B cell (primary cell): ENCODE measurements at places on chromosomes 6 and 20. TPM values are rescaled to one million over a fixed set of nuclear protein-coding genes. Genes with fewer than 3 reads are reported as not detected.

GRCh38 chr20:24998631-24999445 lies 6.3 kb upstream of the APMAP start:
- H3K27ac ChIP-seq: no peak overlapping the region
- peaks cover 7% of the 10 kb centered on the region for H3K36me3 ChIP-seq
- no peak overlapping the region for H3K4me3 ChIP-seq

The TAAR6 gene
- not detected in 2 replicates for polyA plus RNA-seq

DNA sequence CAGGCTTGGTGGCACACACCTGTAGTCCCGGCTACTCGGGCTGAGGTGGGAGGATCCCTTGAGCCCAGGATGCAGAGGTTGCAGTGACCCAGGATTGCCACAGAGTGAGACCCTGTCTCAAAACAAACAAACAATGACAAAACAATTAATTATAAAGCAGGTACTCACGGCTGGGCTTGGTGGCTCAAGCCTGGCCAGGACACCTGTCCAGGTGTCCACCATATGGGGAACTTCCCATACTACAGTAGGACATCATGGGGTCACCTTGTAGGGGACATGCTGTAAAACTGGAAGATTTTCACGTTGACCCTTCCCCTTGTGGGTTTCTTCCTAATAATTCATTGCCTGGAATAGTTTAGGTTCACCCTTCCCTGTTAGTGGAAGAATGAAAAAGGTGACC lies 30.7 kb upstream of the RPL7L1 start:
- no peak overlapping the region for H3K4me3 ChIP-seq
- H3K27me3 ChIP-seq: no peaks in the 10 kb centered on the region

DNA sequence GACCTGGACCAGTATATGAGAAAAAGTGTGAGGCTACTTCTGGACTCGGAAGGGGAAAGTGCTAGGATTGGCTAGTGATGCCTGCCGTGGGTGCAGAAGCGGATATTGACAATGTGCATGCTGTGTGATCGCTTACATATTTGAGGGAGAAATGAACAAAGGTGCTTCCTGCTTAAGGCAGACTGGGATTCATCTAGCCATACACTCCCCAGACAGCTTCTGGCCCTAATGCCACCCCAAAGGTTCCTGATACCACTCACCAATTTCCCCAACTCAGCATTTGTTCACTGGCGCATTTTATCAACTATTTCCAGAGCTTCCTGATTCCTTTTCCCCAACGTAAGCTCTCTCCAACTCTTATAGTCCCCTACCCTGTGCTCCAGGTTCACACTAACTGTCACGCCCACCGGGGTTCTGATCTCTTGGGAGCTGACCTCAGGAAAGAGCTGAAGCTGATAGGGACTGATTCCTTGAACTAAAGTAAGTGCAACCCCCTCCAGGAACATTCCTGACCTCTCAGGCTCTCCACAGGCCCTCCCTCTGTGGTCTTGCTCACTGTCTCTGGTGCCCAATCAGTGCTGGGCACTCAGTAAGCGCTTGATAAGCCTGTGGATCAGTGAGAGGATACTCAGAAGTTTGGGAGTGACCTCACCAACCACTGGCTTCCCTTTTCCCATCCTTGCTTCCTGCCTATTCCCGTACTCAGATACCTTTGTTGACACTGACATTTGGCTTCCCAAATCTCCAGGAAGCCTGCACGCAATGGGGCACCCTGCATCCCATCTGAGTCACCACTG lies 73.3 kb downstream of the MRPL14 start:
- DNase-seq: no peak
- H3K4me1 ChIP-seq: no peaks in the 10 kb centered on the region
- H3K4me3 ChIP-seq: no peak overlapping the region
- H3K36me3 ChIP-seq: no peaks in the 10 kb centered on the region
- no peak overlapping the region for H3K27ac ChIP-seq

DNA sequence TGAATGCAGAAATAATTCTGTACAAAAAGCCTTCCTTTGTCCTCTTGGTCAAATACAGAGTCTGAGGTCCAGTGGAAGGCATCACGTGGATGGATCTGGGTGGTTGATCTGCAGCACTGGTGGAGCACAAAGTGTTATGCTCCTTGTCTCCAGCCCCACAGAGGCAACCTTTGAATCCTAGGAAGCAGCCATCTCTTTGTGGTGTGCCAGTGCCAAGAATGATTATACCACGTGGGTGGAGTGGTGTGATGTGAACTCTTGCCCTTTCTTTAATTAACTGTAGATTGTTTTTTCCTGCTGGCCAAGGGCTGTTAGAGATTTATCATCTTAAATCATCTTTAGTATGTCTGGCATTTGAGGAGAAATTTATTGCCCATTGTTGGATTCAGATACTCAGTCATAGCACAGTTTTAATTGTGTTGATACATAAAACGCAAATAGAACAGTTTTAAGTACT lies 31.1 kb downstream of the NCOA7 start:
- H3K4me3 ChIP-seq: no peak overlapping the region
- DNase-seq: no peak
- no peaks in the 10 kb centered on the region for H3K36me3 ChIP-seq
- no peak overlapping the region for H3K27ac ChIP-seq
- H3K27me3 ChIP-seq: no peaks in the 10 kb centered on the region

DNA sequence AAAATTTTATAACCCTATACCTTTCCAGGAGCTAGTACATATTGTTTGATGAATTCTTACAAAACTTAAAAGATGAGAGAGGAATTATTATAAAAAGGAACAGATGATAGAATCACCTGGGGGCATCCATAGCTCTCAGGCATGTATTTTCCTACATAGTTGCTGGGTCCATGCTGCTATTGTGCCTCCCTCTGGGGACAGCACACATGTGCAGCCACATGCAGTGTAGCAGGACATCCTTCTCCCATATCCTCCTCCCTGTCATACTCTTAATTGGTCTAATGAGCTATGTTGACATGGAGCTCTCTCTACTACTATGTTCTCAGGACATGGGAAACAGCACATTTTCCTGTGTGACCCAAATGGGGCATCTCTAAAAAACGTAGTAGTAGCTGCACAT lies 898.2 kb upstream of the MAP3K7 start:
- DNase-seq: no peak
- no peak overlapping the region for H3K4me3 ChIP-seq
- H3K27ac ChIP-seq: no peak overlapping the region
- H3K4me1 ChIP-seq: no peaks in the 10 kb centered on the region

- no peaks in the 10 kb centered on the region for H3K4me1 ChIP-seq
- no peak overlapping the region for H3K27ac ChIP-seq
- no peaks in the 10 kb centered on the region for H3K36me3 ChIP-seq
- no peaks in the 10 kb centered on the region for H3K27me3 ChIP-seq
These were observed 205.5 kb upstream of the QKI start for GRCh38 chr6:163209005-163209404.

The NEU1 gene
- polyA plus RNA-seq: 35.1 and 47.2 TPM in 2 replicates

- no peak for DNase-seq
- no peaks in the 10 kb centered on the region for H3K36me3 ChIP-seq
- no peak overlapping the region for H3K27ac ChIP-seq
- no peaks in the 10 kb centered on the region for H3K4me1 ChIP-seq
These were observed 110.3 kb upstream of the EYA4 start for GRCh38 chr6:133130863-133131262.

DNA sequence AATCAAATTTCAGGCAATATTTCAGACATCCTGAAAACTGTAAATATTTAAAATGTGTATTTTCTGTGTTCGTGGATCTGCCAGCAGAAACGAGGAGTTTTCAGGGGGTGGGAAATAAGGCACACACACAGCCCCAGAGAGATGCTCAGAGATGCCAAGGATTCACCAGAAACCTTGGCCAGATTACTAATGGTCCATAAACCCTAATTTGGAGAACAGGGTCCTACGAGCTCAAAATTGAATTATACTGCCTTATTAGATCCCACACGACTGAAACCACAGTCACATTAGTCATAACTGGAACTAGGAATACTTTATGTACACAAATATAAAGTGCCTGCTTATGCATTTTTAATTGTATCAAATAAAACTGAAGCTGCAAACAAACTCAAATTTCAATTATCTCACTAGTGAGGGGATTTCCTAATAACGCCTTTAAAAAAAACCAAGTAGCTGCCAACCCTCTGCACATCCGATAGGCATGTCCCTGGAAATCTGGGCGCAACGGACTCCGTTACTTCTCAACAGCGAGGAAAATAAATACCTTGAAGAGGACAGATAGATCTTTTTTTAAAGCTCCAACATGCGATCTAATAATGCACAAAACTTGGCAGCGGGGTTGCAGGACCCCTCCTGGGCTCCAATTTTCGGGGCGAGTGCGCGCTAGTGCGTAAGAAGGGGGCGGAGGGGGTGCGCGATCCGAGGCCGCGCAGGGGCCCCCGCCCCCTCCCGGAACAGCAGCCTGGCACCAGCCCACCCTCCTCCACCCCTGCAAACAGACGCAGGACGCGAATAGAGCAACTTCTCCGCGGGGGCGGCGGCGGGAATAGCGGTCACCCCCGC lies 897 bp downstream of the CHD6 start:
- H3K4me3 ChIP-seq: peak overlapping the region; percentile 72
- no peak overlapping the region for H3K27ac ChIP-seq
- no peaks in the 10 kb centered on the region for H3K36me3 ChIP-seq

- no peak for DNase-seq
- no peaks in the 10 kb centered on the region for H3K27me3 ChIP-seq
- H3K4me3 ChIP-seq: no peak overlapping the region
- H3K36me3 ChIP-seq: no peaks in the 10 kb centered on the region
These were observed 268.5 kb upstream of the MARCKS start for GRCh38 chr6:113588646-113589045.

DNA sequence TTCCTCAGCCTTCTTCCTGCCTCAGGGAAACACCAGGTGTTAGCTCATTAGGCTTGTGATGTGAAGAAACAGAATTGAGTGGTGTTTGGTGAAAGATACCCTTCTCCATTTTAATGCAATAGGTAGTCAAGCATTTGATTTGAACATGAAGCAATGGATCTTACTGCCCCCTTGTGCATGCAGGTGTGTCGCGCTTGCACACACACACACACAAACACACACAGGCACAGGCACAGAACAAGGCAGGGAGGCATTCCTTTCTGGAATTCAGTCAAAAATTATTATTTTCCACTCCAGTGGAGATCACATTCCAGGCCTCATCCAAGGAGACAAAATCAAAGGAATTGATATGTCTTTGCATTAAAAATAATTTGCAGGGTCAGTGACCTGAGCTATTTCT lies 667.0 kb upstream of the MARCKS start:
- no peak overlapping the region for H3K27ac ChIP-seq
- H3K4me1 ChIP-seq: no peaks in the 10 kb centered on the region
- H3K36me3 ChIP-seq: no peaks in the 10 kb centered on the region
- no peaks in the 10 kb centered on the region for H3K27me3 ChIP-seq
- no peak overlapping the region for H3K4me3 ChIP-seq
- DNase-seq: no peak

- DNase-seq: peak; percentile 62
- H3K4me3 ChIP-seq: no peak overlapping the region
- peak overlapping the region; percentile 26 for H3K27ac ChIP-seq
These were observed 20.9 kb downstream of the EZR start for GRCh38 chr6:158798311-158798710.

GRCh38 chr6:135382182-135382628 lies 115.3 kb downstream of the AHI1 start:
- no peaks in the 10 kb centered on the region for H3K36me3 ChIP-seq
- no peaks in the 10 kb centered on the region for H3K4me1 ChIP-seq
- no peak overlapping the region for H3K27ac ChIP-seq
- DNase-seq: no peak

GRCh38 chr6:63615590-63615989 lies 20.0 kb upstream of the PHF3 start:
- no peaks in the 10 kb centered on the region for H3K4me1 ChIP-seq
- no peaks in the 10 kb centered on the region for H3K36me3 ChIP-seq
- DNase-seq: no peak
- no peak overlapping the region for H3K4me3 ChIP-seq
- H3K27me3 ChIP-seq: no peaks in the 10 kb centered on the region

The GRM4 gene
- 0.04 and 0.13 TPM in 2 replicates for polyA plus RNA-seq

The LTB gene
- polyA plus RNA-seq: 832 and 938 TPM in 2 replicates

- H3K4me3 ChIP-seq: no peak overlapping the region
- no peaks in the 10 kb centered on the region for H3K36me3 ChIP-seq
- no peak for DNase-seq
- no peak overlapping the region for H3K27ac ChIP-seq
- no peaks in the 10 kb centered on the region for H3K4me1 ChIP-seq
These were observed 273.2 kb downstream of the CDC5L start for GRCh38 chr6:44660561-44661220.

The DYNLRB1 gene
- 116 and 120 TPM in 2 replicates for polyA plus RNA-seq

- no peaks in the 10 kb centered on the region for H3K36me3 ChIP-seq
- H3K4me3 ChIP-seq: no peak overlapping the region
- H3K27me3 ChIP-seq: no peaks in the 10 kb centered on the region
- DNase-seq: peak; percentile 17
- peaks cover 20% of the 10 kb centered on the region for H3K4me1 ChIP-seq
- no peak overlapping the region for H3K27ac ChIP-seq
These were observed 1.3 kb upstream of the NNAT start for GRCh38 chr20:37519508-37520418.

- H3K36me3 ChIP-seq: no peaks in the 10 kb centered on the region
- no peak overlapping the region for H3K27ac ChIP-seq
- no peak for DNase-seq
- H3K4me1 ChIP-seq: no peaks in the 10 kb centered on the region
- no peaks in the 10 kb centered on the region for H3K27me3 ChIP-seq
These were observed 63.3 kb downstream of the CD24 start for GRCh38 chr6:106910999-106911949.

DNA sequence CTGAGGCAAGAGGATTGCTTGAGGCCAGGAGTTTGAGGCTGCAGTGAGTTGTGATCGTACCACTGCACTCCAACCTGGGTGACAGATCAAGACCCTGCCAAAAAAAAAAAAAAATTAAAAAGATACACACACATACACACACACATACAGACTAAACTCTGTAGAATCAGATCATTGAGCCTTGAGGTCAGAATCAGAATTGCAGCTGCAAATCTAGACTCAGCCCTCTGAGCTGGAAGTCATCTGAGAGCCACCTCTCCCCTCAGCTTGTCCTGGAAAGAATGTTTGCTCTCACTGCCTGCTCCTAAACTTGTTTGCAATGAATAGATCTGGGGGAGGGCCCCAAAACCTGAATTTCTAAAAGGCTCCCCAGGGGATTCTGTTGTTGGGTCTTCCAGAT lies 41.4 kb upstream of the ANGPT4 start:
- no peaks in the 10 kb centered on the region for H3K27me3 ChIP-seq
- H3K4me1 ChIP-seq: peaks cover 4% of the 10 kb centered on the region
- DNase-seq: no peak
- no peak overlapping the region for H3K4me3 ChIP-seq
- no peak overlapping the region for H3K27ac ChIP-seq

- H3K27ac ChIP-seq: no peak overlapping the region
- H3K36me3 ChIP-seq: no peaks in the 10 kb centered on the region
- no peak for DNase-seq
- H3K4me1 ChIP-seq: no peaks in the 10 kb centered on the region
- H3K4me3 ChIP-seq: no peak overlapping the region
These were observed 102.1 kb downstream of the NRSN1 start for GRCh38 chr6:24228123-24228522.

The GINS1 gene
- polyA plus RNA-seq: 0.61 and 0.88 TPM in 2 replicates

The FNDC11 gene
- 32.3 and 34.2 TPM in 2 replicates for polyA plus RNA-seq

The SYNCRIP gene
- polyA plus RNA-seq: 7.9 and 15.1 TPM in 2 replicates

GRCh38 chr6:14380901-14381828 lies 263.6 kb downstream of the CD83 start:
- no peaks in the 10 kb centered on the region for H3K27me3 ChIP-seq
- H3K4me1 ChIP-seq: peaks cover 43% of the 10 kb centered on the region
- no peaks in the 10 kb centered on the region for H3K36me3 ChIP-seq
- H3K4me3 ChIP-seq: no peak overlapping the region
- DNase-seq: no peak
- H3K27ac ChIP-seq: no peak overlapping the region

GRCh38 chr6:145034664-145035063 lies 700.7 kb downstream of the EPM2A start:
- no peak overlapping the region for H3K27ac ChIP-seq
- no peak for DNase-seq
- no peaks in the 10 kb centered on the region for H3K27me3 ChIP-seq
- no peaks in the 10 kb centered on the region for H3K36me3 ChIP-seq

The TM9SF4 gene
- 23.5 and 27.7 TPM in 2 replicates for polyA plus RNA-seq
